Suprapubic skin (tissue), 4 donors: ENCODE measurements at places on chromosomes 6 and 20.

DNA sequence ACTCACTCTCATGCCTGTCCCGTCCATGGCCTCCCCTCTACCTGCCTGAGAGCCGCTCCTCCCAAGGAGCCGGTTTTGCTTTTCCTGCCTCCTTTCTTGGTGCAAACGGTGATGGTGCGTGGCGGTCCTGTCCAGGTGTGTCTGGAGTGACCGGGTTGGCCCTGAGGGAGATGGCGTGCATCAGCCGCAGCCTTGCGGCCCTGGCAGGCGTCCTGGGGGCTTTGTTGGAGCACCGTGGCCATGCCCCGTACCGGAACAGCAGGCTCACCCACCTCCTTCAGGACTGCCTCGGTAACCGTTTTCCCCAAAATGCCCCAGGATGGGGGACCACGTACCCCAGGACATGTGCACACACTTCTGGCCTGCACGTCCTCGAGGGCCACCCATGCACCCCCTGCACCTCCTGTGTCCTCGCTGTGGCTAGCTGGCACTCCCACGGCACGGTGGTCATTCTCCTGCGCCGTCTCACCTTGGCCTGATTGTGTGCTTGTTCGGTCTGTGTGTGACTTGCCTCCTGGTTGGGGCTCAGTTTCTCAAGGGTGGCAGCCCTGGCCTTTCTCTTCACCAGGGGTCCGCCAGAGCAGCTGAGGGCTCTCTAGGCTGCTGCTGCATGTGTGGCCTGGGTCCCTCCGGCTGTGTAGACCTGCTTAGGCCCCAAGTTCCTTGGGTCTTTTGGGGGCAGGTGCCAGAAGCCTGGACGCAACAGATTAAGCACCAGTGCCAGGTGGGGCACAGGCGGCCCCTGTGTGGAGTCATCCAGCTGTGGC, 36.4 kb downstream of the FRMD1 start:
- DNase-seq: no peak

DNA sequence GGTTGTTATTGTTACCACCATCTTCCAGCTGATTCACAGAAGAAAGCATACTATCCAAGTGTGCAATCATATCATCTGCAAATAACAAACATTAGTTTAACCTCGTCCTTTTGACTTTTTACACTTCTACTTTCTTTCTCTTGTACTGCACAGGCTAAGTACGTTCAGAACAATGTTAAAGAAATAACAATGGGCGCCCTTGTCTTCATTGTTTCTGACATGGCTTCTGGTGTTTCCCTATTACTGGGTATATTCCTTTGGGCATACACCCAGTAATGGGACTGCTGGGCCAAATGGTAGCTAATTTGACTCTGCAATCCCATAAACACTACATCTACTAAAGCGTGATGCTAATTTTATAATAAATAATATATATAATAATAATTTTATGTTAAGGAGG, 146.7 kb downstream of the GJA10 start:
- no peak for DNase-seq

DNA sequence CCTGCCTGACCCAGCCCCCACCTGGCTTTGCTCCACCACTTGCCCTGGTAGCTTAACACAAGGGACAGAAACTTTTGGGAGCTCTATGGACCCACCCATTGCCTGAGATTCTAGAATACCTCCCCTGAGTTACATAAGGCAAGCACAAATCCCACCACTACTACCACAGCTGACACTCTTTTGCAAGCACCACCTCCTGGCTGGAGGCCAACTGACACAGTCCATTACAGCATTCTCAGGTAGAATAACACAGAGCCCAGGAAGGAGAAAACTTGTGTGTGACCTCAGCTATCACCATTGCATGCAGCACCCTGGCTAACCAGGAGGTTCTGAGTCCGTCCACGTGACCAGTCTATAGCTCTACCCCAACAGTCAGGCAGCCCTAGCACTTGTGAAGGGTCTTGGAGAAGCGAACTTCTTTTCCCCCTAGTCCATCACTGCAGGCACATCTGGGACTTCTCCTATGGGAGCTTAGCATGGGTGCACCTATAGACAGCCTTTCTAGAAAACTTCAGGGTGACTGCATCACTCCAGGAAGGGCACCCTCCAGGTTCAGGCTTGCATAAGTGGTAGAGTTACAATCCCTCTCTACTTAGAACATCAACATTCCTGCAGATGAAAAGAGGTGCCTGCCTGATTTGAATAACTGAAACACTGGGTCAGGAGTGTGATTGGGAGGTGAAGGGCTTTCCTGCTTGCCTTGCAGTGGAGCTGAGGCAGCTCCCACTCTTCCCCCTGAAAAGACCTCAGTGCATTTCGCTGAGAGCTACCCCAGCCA, 30.1 kb downstream of the CITED2 start:
- no peak for DNase-seq

DNA sequence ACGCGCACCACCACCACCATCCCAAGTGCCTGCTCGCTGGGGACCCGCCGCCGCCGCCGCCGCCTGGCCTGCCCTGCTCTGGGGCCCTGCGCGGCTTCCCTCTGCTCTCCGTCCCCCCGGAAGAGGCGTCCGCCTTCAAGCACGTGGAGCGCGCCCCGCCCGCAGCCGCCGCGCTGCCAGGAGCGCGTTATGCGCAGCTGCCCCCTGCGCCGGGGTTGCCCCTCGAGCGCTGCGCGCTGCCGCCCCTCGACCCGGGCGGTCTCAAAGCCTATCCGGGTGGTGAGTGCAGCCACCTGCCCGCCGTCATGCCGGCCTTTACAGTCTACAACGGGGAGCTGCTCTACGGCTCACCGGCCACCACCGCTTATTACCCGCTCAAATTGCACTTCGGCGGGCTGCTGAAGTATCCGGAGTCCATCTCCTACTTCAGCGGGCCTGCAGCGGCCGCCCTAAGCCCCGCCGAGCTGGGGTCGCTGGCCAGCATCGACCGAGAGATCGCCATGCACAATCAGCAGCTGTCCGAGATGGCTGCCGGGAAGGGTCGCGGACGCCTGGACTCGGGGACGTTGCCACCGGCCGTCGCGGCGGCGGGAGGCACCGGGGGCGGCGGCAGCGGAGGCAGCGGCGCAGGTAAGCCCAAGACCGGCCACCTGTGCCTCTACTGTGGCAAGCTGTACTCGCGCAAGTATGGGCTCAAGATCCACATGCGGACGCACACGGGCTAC, 7.2 kb downstream of the PRDM13 start:
- DNase-seq: no peak

DNA sequence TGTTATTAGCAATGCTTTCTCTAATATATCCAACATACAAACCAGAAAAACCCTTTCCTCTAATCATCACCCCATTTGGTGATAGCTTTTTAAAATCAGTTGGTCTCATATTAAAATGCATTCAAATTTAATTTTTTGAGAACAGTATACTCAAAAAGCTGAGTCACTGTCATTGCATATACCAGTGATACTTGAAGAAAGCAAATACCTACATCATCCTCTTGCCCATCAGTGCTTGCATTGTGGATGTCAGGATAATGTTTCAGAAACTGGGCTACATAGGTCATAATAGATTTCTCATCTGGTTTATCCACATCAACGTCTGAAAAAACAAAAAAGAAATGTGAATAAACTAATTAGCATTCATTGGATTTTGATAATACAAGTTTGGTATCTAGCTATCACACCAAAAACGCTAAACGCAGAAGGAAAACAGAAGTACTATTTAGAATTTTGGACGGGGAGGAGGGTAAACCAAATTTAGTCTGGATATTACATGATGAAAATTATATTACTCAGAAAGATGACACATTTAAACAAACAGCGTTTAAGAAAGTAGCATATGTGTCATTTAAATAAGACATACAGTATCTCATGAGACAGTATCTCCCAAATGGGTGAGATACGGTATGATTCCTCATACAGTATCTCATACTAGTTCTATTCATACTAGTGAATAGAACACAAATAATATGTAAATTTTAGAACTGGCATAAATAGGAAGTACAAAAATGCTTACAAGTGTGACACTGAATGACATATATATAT, 134.6 kb downstream of the SYNE1 start:
- DNase-seq: no peak

DNA sequence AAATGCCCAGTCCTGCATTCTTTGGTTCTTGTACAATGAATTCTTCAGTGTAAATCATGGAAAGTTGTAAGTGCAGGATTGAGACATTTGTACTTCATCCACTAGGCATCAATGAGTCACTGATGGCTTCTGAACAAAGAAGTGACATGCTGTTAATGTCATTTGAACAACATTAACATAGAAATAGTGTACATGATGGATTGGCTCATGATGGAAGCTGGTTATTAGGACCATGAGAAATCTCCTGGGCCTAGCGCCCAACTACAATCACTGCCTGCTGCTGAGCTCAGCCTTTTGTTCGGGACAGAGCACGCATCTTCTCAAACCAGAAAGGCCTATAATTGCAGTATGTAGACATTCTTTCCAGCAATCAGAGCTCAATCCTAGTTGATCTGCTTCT, 316.8 kb upstream of the TSHZ2 start:
- no peak for DNase-seq

DNA sequence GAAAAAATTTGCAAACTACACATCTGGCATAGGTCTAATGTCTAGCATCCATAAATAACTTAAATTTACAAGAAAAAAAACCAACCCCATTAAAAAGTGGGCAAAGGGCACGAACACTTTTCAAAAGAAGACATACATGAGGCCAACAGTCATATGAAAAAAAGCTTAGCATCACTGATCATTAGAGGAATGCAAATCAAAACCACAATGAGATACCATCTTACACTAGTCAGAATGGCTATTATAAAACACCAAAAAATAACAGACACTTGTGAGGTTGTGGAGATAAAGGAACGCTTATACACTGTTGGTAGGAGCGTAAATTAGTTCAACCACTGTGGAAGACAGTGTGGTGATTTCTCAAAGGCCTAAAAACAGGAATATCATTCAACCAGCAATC, 33.7 kb upstream of the EPB41L2 start:
- no peak for DNase-seq

- DNase-seq: no peak
Measured at GRCh38 chr20:9161311-9161710, 92.4 kb downstream of the PLCB4 start.

- no peak for DNase-seq
Measured at GRCh38 chr20:8232332-8232731, 100.3 kb downstream of the PLCB1 start.

- DNase-seq: no peak
Measured at GRCh38 chr6:18473755-18474154, 86.6 kb downstream of the RNF144B start.

DNA sequence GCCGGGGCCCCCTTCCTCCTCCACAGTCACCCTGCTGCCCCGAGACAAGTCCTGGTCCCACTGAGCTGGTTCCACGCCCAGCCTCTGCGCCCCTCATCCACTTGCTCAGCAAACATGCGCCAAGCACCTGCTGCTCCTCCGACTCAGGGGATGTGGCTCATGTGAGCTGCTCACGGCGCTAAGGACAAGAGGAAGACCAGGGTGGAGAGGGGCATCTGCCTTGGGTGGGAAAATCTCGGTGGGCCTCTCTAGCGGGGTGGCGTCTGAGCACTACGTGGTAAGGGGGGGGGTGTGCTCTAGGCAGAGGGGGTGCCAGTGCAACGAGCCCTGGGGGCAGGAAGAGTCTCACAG, 4.5 kb downstream of the LAMA5 start:
- DNase-seq: no peak

DNA sequence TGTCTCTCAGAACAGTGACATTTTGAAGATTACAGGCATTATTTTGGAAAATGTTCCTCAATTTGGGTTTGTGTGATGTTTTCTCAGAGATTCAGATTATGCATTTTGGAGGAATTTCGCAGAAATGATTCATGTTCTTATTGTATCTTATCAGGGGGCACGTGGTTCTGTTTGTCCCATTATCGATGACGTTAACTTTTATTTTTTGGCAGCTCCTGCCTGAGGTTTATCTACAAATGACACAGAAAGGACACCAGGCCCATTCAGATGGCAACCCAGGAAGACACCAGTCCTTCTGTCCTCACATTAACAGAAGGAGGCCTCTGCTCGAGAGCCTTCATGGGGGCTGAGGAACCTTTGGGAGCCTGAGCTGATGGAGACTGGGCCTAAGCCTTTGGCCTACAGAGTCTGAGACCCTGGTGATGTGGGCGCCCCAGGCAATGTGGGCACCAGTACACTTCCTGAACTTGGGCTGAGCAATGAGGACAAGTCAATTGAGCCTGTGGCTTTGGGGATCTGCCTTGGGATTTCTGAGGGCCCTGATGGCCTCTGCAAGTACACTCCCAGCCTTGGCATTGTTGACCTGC, 41.2 kb upstream of the EZR start:
- no peak for DNase-seq

DNA sequence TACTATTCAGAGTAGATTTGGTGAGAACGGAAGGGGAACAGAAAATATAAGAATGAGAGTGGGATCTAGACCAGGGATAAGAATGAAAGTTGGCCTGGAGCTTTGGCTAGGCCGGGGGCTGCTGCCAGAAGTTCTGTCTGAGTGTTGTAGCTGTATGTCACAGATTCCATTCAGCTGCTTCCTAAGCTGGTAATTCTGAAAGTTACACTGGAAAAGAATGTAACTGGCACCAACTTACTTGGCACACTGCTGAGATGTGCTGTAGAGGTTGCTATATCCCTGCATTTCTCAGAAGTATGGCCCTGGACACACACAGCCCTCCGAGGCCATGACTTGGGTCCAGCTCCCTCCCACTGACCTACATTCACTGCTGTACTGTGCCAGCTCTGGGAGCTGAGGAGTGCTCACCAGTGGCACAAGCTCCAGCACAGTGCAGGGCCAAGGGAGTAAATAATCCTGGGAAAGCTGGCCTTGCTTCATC, 25.8 kb upstream of the TMEM217 start:
- peak; percentile 83 for DNase-seq

- no peak for DNase-seq
Measured at GRCh38 chr20:62405108-62405980, 1.7 kb downstream of the CABLES2 start.

DNA sequence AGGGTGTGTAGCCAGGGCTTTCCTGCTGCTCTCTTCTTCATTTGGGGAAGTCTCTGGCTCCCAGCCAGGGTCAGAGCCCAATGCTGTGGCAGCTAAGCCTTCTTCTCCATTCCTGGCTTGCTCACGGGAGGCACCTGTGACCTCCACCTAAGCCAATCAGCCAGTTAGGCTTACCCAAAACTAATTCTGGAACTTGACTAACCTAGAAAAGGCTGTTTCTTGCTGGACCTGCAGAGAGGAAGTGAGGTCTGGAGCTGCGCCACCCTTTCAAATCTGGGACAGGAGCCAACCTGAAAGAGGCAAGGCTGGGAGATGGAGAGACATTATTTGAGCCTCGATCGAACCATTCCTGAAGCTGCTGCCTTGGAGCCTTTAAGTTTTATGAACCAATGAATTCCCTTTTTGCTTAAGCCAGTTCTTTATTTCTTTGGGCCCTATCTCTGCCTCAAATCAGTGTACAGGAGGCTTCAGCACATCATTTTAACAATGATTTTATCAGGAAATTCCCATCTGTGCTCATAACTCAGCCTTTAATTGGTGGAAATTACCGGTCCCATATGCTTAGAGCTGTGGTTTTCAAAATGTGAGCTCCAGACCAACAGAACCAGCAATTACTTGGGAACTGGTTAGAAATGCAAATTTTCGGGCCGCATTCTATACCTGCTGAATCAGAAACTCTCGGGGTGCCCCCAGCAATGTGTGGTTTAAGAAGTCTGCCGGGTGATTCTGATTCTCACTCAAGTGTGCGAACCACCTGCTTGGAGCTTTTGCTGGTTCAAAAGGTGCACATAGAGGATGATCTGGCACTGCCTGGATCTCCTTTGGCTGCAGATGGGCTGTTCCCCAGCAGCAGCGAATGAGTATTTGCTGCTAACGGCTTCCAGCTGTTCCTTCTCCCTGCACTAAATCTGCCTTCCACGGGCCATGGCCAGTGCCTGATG, 97.4 kb upstream of the RNF24 start:
- no peak for DNase-seq
